NCI-H524 (cell line): ENCODE measurements at places on chromosomes 11 and 22.

GRCh38 chr11:78853521-78853920 is 278.9 kb upstream of the NARS2 start:
- DNase-seq: no peak

DNA sequence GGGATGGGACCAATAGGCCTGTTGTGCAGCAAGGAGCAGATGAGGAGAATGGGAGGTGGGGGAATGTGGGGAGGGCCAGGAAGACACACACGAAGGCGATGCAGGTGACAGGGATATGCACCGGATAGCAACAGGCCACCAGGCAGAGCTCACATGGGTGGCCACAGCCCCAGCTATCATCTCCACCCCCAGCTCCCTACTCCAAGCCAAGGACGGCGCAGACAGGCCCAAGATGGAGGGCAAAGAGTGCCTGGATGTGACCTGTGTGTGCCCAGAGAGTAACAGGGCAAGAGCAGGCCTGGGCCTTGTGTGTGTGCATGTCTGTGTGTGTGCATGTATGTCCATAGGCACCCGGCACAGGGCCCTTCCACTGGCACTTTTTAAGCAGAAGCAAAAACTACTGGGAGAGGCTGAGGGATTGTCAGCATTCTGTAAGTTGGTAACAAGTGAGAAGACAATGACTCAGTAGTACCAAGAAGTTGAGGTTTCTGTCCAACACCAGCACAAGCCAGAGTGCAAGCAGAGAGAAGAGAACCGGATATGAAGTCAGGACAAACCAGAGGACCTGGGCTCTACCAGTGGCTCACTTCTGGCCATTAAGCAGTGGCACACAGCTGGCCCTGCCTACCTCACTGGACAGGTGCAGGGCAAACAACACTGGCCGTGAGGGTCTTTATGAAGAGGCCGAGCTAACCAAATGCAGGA is 36.4 kb downstream of the NRXN2 start:
- no peak for DNase-seq

GRCh38 chr22:44968736-44969135 is 41.1 kb downstream of the PHF21B start:
- no peak for DNase-seq

DNA sequence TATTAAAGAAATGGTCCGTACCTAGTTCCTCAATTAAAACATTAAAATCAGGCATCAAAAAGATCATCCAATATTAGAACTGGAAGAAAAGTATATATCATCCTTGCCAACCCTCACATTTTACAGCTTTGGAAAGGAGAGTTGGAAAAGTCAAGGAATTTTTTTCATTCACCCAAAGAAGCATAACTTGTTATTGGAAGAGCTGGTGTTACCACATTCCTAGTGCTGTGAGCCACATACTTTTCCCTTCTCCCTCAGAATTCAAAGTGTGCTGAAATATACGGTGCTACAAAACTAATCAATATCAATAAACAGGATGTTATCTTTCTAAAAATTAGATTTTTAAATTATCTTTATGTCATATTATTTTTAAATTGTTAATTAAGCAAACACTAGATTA is 202.1 kb upstream of the FAT3 start:
- no peak for DNase-seq

DNA sequence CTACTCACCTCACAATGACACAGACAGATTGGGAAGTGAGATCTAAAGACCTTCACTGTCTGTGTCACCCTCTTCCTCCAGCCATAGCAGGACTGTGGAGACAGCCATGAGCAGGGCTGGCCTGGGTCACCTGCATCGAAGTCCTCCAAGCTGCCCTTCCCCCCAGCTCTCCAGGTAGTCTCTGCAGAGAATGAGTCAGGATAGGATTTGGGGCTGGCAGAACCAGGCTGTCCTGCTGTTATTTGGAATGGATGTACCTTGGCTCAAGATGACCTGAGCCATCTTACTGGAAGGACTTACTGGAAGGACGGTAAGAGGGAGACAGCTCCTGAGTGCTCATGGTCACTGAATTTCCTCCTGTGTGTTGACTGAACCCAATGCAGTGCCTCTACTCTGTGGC is 29.2 kb downstream of the GGTLC2 start:
- DNase-seq: no peak

GRCh38 chr11:15185021-15185420 is 70.3 kb downstream of the INSC start:
- no peak for DNase-seq

DNA sequence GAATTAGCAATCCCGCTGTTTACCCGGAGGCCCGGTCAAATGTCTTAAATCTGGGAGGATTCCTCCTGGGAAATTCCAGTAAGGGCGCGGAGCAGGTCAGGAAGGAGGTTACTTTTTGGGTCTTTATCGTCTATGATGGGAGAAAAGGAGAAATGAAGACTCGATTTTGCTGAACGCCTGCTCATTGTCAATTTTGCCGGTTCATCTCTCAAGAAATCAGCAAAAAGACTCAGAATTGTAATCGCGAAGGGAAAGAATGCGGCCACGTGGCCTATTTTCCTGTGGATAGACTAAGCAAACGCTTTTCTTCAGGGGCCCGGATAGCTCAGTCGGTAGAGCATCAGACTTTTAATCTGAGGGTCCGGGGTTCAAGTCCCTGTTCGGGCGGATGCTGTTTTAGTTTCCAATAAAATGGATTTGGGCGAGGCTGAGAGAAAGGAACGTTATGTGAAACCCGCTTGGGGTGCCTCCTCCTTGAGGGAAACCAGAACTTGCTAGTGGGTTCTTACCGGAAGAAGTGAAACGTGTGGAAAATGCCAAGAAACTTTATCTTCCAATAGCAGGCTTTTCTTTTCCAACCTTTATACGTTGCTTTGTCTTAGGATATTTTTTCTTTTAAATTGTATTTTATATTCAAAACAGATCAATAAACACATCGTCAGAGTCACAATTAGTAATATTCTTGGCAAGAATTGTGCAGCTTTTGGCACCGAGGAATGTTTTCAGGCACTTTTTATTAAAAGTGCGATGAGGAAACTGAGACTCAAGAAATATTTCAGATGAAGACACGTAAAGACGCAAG is 45.0 kb downstream of the OR4D9 start:
- peak; percentile 79 for DNase-seq

DNA sequence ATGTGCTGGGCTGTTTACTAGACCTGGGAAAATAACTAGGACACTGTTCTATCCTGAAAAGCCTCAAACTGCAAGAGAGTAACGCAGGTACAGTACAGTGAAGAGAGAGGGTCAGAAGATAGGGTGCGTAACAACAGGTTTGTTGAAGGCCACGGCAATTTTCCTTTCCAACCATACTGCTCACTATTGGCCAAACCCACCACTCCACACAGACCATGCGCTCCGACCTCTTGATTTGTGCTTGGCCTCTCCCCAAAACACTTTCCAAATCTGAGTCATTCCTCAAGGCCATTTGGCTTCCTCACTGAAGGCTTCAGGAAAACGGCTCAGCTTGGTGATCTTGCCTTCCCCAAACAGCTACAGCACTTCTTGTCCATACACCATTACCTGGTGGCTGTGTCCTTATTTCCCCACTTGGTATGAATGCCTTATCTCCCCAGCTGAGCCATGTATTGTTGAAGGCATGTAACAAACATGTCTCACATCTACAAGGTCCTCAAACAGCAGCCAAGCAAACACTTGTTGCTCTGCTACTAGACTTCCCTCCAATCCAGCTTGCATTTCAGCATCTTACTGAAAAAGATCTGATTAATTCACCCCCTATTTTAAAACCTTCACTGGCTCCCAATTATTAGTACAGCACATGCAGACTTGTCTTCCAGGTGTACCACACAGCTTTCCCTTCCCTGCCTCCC is 40.9 kb downstream of the TCF20 start:
- DNase-seq: no peak

DNA sequence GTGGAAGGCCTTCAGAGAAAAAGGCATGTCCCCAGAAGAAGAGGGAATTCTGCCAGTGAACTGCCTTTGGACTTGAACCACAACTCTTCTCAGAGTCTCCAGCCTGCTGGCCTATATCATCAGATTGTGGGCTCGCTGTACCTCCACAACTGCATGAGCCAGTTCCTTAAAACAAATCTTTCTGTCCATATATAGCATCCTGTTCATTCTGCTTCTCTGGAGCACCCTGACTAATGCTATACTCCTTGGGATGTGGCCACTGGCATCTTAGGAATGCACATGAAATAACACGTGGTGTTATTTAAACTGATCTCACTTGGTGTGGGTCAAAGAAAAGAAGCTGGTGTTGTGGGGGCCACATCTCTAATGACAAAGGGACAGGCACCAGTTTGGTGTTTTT is 58.3 kb upstream of the VSTM5 start:
- no peak for DNase-seq

- DNase-seq: no peak
These were observed 129.9 kb downstream of the CTTN start for GRCh38 chr11:70528046-70528793.

GRCh38 chr22:17570851-17571631 is 7.7 kb downstream of the SLC25A18 start:
- DNase-seq: no peak

DNA sequence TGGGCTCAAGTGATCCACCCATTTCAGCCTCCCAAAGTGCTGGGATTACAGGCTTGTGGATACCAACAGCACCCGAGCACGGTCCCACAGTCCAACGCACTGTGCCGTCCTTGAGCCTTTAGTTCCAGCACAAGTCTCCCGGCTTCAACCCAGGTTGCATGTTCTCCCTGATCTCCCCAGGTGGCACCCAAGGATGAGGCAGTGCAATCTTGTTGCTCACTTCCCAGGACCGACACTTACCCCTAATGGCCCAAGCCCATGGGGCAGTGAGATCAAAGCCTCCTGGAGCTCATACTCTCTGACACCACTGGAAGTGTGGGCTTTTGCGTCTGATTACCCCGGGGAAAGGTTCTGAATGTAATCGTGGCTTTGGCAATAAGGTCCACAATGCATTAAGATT is 3.5 kb downstream of the PRAME start:
- no peak for DNase-seq

DNA sequence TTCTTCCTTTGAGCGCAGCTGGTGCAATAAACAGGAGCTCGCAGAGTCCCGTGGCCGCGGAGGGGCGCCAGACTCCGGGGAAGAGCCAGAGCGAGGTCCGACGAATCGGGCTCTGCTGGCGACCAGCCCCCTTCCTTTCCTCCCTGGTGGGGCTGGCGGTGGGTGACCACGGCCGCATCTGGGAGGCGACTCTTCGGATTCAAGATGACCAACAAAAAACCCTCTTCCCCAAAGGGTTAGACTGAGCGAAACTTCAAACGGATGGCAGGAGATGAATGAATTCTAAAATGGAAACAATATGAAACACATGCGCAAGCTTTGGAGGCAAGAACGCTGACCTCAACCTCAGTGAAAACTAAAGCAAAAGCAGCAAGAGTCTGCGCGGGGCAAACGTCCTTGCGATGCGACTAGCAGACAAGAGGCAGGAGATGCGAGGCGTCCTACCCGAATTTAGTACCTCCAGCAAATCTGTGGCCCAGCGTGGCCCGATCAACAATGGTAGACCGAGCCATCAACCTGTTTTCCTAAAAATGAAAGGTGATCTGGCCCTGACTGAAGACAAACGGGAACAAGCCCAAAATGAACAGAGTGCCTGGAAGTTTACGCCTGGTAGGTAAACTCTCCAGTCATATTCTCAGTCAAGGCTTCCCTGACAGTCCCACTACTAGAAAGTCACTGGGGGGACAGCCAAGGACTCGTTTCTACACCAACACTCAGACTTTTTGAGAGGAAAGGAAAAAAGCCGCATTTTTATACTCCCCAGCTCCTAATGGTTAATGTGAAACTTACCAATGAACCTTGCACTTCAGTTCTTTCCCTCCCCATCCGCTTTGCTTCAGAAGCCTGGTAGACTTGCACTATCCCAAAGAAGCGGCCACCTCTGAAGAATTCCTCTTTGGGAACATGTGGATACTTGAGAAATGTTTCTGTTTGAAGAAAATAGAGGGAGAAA is 11.6 kb downstream of the MMP3 start:
- DNase-seq: no peak

- DNase-seq: peak; percentile 54
These were observed 7.9 kb downstream of the MRPL16 start for GRCh38 chr11:59802639-59803176.

DNA sequence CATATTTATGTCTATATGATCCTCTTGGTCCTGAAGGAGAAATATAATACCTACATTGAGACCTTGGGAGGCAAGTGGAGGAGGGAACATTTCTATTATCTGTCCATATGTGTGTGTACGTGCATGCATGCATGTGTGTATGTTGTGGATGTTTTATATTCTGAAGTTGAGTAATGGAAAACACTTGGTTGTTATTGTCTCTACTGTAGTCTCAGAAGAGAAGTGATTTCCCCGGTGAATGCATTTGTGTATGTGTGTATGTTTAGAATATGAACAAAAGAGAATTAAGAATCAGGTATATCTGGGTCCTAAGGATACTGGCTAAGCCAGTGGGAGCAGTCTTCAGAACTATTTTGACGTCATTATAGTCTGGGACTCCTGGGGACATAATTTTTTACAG is at the start of gene OR52N1:
OR52N1 (minus strand) TSS at position 101 of the 400 bp plus-strand sequence. CDS start 2,449 bp downstream, outside the sequence.
- no peak for DNase-seq

GRCh38 chr11:111177037-111177871 is 68.3 kb upstream of the POU2AF2 start:
- DNase-seq: peak; percentile 57

GRCh38 chr11:100855466-100856067 is 168.5 kb downstream of the ARHGAP42 start:
- DNase-seq: peak; percentile 4

GRCh38 chr22:35072925-35073324 is 7.0 kb downstream of the ISX start:
- DNase-seq: no peak

DNA sequence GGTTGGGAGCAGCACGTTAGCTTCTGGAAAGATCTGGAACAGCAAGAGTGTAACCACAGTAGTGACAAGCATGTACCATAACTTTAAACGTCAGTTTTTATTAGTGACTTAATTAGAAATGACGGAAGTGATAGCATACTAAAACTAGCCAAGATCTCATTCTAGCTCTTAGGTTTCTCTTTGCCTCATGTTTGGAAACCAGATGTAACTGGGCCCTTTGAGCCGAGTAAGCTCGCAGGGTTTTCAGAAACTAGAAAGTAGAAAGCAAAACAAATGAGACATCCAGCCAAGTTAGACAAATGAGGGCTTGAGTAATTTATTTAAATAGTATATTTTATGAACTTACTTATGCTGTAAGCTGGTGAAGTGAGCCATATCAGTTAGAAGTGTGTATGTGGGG is 40.2 kb upstream of the SLC5A12 start:
- no peak for DNase-seq

GRCh38 chr11:121435551-121436511 is 16.3 kb upstream of the SORL1 start:
- DNase-seq: no peak

DNA sequence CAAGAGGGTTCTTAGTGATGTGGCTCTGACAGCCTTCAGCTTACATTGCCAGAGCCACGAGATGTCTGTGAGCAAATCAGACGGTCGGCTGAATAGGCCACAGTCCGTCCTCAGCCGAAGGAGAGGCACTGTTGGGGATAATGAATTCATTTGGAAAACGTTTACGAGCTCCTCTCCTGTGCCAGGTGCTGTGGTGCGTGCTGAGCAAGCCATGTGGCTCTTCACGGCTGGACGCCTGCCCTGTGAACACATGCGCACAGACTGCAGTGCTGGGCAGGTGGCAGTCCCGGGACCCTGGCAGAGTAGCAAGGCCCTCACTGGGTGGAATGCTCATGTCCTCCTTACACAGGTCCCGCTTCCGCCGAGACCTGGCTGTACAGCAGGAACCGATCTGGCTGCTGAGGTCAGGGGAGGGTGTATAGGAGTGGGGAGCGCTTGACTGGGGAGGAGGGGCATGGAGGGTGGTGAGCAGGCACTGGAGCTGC is 6.8 kb downstream of the TBC1D22A start:
- peak; percentile 22 for DNase-seq

- DNase-seq: no peak
These were observed 7.6 kb upstream of the EXPH5 start for GRCh38 chr11:108601150-108601549.

- no peak for DNase-seq
These were observed 11.9 kb downstream of the HIRA start for GRCh38 chr22:19419464-19420178.
